Stimulated activated CD8-positive, alpha-beta memory T cell treated with anti-CD3 and anti-CD28 coated beads, Interleukin-12 subunit alpha, Interleukin-12 subunit beta, amount 100 ng/mL, for 1 hour (primary cell): ENCODE measurements at places on chromosomes 2 and 18.

GRCh38 chr2:240452462-240453256 lies 17.2 kb downstream of the GPC1 start:
- no peak for DNase-seq

GRCh38 chr2:165428926-165429325 lies 40.6 kb upstream of the CSRNP3 start:
- no peak for DNase-seq

- no peak for DNase-seq
These were observed 919 bp downstream of the SF3B1 start for GRCh38 chr2:197433780-197434438.

DNA sequence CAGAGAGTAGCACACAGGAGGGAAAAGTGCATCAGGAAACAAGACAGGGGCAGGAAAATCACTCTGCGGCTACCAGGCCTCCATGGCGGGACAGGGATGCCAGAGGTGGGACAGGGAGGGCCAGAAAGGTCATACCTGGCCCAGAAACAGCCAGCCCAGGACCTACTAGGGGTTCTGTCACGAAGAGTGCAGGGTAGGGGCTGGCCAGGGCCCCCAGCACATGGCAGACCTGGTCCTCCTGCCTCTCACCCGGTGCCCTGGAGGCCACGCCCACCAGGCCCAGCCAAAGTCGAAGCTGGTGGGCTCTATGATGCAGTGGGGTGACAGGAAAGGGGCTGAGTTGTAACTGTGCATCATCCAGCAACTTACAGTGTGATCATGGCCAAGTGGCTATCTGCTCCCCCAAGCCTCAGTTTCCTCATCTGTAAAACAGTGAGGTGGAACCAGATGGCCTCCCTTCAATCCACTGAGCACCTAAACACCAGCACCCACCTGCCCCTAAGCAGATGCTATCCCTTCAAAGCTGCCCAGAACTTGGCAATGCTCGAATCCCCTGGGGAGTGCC lies 10.6 kb downstream of the CYP26B1 start:
- DNase-seq: no peak

DNA sequence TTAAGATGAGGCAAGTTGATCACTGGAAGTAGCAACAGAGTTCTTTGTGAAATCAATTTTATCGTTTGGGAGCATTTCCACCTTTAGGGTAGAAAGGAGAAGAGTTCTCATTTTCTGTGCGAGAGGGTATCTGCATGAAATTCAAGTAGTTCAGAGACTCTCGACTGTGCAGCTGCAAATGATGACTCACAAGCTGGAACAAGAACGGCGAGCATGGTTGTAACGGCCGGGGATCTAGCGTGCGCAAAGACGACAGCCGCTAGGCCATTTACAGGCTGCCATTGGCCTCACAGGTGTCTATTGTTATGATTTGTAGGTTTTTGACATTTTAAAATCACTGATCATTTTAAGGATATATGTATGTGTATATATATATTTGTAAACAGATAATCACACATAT lies 5.2 kb downstream of the KLHL29 start:
- DNase-seq: no peak

- no peak for DNase-seq
These were observed 106.3 kb downstream of the NCOA1 start for GRCh38 chr2:24597181-24597870.

DNA sequence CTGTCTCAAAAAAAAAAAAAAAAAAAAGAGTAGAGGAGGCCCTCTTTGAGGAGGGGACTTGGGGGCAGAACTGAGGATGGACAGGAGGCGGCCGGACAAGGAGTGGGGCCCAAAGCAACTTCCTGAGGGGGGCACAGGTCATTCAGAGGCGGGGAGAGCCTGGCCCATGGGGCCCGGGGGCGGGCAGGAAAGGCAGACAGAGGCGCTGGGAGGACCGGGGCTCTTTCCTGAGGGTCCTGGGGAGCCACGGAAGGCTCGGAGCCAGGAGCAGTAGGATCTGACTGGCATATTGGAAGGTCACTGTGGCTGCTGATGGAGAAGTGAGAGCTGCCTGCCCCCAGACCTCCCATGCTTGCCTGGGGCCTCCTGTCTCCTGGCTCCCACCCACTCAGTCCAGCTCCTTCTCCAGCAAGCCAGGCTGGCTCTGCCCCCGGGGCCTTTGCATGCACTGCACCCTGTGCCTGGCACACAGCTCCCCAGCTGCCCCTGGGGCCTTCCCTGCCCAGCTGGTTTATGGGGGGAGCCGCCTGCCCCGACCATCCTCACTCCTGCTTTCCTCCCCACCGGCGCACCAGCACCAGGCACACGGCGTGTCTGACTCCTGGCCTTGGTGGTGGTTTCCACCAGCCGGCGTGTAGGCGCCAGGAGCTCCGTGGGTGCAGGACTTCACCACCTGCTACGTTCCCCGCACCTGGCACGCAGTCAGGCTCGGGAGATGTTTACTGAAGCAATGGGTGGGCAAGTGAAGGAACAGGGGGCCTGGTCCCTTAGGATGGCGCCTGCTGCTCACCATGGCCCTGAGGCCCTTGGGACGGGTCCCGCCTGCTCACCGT lies 5.6 kb downstream of the ESPNL start:
- DNase-seq: no peak

DNA sequence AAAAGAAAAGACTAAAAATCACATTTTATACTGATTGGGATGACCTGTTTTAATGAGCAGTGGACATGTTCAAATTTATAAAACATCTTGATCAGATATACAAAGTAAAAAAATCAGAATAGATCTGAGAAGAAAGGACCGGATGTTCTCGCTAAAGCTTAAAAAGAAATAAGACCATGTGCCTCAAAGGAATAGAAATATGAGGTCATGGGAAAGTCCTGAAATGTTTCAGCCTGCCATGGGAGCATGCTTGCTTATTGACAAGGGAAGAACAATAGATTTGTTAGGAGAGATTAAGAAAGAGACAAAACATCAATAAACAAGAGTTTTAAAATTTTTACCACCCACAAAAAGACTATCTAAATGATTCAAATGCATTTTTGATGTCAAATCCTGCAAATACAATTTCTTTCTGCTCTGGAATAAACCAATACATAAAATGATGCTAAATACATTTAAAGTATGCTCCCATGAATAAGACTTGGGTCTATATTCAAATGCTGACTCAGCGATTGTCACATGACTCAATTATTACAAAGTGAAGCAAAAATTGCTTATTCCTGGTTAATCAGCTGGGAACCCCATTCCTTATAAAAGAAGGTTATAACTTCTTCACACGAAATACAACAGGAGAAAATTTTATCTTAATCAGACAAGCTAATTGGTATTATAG lies 633.9 kb upstream of the PKDCC start:
- DNase-seq: no peak

DNA sequence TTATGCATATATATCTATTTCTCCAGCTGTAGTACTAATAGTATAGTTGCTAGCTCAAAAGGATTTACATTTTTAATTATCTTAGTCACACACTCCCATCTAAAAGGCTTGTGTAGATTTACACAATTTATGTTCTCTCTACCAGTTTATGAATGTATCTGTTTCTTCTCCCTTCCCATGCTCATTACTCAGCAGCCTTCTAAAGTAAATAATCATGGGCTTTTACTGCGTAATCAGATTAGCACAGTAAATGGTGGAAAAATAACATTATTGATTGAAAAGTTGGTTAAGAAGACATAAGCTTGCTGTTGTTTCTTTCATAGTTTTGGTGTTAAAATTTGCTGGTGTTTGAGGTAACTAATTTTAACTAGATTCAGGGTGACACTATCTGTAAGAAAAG lies 81.8 kb downstream of the PTPN4 start:
- no peak for DNase-seq

DNA sequence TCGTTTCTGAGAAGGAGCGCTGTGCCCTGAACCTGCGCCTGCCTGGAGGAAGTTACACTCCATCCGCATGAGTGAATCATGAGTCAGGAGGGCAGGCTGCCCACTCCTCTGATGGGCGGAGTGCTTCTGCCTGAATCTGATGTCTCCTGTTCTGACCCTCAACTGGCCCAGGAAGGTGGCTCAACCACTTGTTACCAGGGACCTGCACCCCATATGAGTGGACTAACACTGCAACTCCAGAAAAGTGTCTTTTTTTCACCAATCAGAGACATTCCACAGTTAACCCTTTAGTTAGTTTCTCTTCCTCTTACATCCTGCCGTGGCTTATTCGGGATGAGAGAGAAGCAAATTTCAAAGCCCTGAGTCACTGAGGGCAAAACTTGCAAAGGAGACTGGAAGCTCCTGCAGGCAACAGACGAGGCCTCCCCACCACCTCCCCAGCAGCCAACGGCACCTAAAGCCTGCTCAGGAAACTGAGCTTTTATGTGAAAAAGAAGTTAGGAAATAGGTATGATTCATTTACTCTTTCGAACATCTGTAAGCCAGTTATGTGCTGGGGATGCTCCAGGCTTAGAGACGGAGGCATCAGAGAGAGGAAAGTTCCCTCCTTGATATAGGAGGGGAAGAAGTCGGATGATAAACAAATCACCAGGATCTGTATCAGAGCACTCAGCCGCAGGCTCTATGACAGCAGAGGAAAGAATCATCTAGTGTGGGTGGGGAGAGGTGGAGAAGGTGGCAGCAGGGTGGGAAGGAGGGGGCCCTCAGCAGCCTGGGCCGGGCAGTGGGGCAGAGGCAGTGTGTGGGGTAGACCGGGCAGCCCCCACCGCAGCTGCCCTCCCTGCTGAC lies 30.9 kb downstream of the MBP start:
- DNase-seq: no peak

DNA sequence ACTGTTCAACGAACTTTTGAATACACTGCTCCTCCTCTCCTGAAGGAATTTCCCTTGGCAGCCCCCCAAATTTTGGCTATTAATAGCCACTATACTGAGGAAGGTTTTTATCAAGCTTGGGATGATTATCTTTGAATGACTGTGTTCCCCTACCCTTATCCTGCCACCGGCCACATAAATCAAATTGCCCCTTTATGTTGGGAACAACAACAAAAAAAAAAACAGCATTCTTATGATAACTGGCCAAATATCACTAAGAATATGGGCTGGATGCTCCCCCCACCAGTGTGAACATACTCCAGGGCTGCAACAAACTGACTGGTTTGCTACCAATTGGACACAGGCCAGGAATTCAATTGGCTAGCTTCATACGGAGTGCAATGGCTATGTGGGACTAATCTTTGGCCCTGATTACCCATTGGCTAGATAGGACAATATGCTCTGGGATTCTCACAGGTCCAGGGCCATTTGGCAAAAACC lies 20.6 kb downstream of the DUSP11 start:
- DNase-seq: no peak
